Esophagus mucosa (tissue), 1 donor: ENCODE measurements at places on chromosomes 5 and 9. TPM values are rescaled to one million over a fixed set of nuclear protein-coding genes. Genes with fewer than 3 reads are reported as not detected.

The KCNMB1 gene
- total RNA-seq, result 0.64 TPM

The SEMA4D gene
- 30.4 TPM for total RNA-seq

The MARVELD2 gene
- 25.7 TPM for total RNA-seq

The PAIP2 gene
- 38.1 TPM for total RNA-seq

The MED22 gene
- 10.8 TPM for total RNA-seq
